ENCODE measurements at places on chromosomes 6 and 20.
A peak's percentile ranks its signal among the peaks of the same experiment; 100 is the strongest.

DNA sequence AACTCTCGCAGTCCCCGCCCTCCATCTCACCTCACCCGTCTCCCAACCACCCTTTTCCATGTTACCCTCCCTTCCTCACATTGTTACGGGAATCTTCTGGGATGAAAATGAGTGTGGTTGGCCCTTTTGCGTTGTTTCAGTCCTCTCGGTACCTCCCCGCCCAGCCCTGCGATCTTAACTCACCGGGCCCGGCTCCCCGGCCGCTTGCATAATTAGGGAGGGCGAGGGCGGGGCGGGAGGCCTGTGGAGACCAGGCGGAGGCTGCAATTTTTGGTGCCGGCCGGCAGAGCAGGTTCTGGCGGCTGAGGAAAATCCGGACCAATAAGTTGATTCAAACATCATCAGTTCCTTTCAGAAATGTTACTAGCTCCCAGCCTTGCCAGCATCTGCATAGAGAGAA is 25.2 kb downstream of the TFAP2B start:
- H3K36me3 ChIP-seq: peaks cover 4% of the 10 kb centered on the region
- no peaks in the 10 kb centered on the region for H3K4me1 ChIP-seq
- peaks cover 83% of the 10 kb centered on the region for H3K27me3 ChIP-seq
- DNase-seq: no peak
- no peak overlapping the region for H3K27ac ChIP-seq
- no peak overlapping the region for H3K4me3 ChIP-seq

DNA sequence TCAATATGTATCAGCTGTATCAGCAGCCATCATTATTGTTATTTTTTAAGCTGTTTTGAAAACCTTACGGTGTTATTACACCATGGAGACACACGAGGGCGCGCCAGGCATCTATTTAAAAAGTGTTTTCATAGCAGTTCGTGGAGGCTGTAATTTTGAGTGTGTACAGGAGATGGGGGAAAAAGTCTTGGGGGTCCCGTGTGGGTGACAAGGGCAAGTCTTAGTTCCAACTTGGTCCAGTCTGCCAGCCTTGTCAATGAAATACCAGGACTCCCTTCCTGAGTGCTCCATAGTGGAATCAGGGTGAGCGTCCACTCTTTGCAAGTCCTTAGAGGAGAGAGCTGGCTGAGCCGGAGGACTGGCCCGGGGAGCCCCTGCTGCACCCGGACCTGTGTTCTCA is 43.3 kb downstream of the SLC2A10 start:
- H3K4me3 ChIP-seq: no peak overlapping the region
- DNase-seq: peak; percentile 15
- H3K36me3 ChIP-seq: no peaks in the 10 kb centered on the region
- no peak overlapping the region for H3K27ac ChIP-seq
- no peaks in the 10 kb centered on the region for H3K4me1 ChIP-seq
- peaks cover 45% of the 10 kb centered on the region for H3K27me3 ChIP-seq

- no peak for DNase-seq
- H3K27me3 ChIP-seq: no peaks in the 10 kb centered on the region
- no peak overlapping the region for H3K4me3 ChIP-seq
- peaks cover 5% of the 10 kb centered on the region for H3K36me3 ChIP-seq
These were observed 203.1 kb downstream of the JARID2 start for GRCh38 chr6:15449011-15449410.

- no peaks in the 10 kb centered on the region for H3K36me3 ChIP-seq
- no peaks in the 10 kb centered on the region for H3K27me3 ChIP-seq
- H3K4me3 ChIP-seq: no peak overlapping the region
- H3K27ac ChIP-seq: no peak overlapping the region
- peaks cover 5% of the 10 kb centered on the region for H3K4me1 ChIP-seq
- no peak for DNase-seq
These were observed 30.2 kb downstream of the RRBP1 start for GRCh38 chr20:17651760-17652388.

- H3K27me3 ChIP-seq: no peaks in the 10 kb centered on the region
- no peak overlapping the region for H3K4me3 ChIP-seq
- no peaks in the 10 kb centered on the region for H3K4me1 ChIP-seq
- H3K27ac ChIP-seq: no peak overlapping the region
- no peak for DNase-seq
These were observed 146.7 kb downstream of the PLCB4 start for GRCh38 chr20:9215539-9215938.

DNA sequence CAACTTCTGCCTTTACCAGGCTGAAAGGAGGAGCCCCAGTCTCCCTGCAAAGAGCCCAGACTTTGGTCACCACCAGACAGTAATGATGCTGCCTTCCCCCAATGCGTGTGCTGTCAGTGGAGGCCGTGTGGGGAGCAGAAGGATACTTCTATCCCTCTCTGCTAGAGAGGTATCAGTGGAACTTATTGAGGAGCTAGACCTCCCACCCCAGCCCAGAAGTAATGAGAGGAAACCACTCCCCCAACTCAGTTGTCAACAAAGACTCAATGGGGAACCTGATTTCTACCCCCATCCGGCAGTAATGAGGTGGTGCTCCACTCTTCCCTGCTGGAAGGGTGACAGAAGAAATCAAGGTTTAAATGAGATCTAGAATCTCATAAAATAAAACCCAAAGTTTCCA is 4.4 kb upstream of the WFDC8 start:
- no peaks in the 10 kb centered on the region for H3K36me3 ChIP-seq
- H3K4me3 ChIP-seq: no peak overlapping the region
- H3K27me3 ChIP-seq: peaks cover 46% of the 10 kb centered on the region

DNA sequence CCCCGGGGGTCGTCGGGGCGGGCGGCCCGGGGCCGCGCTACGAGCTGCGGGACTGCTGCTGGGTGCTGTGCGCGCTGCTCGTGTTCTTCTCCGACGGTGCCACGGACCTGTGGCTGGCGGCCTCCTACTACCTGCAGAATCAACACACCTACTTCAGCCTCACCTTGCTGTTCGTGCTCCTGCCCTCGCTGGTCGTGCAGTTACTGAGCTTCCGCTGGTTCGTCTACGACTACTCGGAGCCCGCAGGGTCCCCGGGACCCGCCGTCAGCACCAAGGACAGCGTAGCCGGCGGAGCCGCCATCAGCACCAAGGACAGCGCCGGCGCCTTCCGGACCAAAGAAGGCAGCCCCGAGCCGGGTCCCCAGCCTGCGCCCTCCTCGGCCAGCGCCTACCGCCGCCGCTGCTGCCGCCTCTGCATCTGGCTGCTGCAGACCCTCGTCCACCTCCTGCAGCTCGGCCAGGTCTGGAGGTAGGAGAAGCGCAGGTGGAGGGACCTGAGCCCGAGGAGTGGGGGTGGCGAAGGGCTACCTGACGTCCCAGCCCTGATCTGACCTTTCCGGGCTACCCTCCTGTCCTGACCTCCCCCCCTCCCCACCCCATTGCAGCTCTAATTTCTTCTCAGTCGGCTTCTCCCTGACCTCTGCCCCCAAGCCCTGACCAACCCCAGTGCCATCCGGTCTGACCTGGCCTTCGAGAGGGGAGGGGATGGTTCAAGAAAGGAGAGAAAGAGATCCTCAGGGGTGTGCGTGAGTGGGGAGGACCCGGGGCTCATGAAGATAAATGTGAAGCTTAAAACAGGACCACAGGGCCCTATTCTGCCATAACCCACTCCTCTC is 558 bp downstream of the XKR7 start:
- H3K27ac ChIP-seq: no peak overlapping the region
- DNase-seq: peak; percentile 83
- H3K27me3 ChIP-seq: peaks cover 97% of the 10 kb centered on the region
- peak overlapping the region; percentile 76 for H3K4me3 ChIP-seq
- H3K4me1 ChIP-seq: peaks cover 2% of the 10 kb centered on the region

- DNase-seq: no peak
- no peaks in the 10 kb centered on the region for H3K36me3 ChIP-seq
- peaks cover 61% of the 10 kb centered on the region for H3K27me3 ChIP-seq
- H3K27ac ChIP-seq: peak overlapping the region; percentile 16
- H3K4me3 ChIP-seq: no peak overlapping the region
These were observed 45.4 kb upstream of the QKI start for GRCh38 chr6:163369141-163369540.

- peaks cover 40% of the 10 kb centered on the region for H3K27me3 ChIP-seq
- H3K36me3 ChIP-seq: peaks cover 2% of the 10 kb centered on the region
- no peak overlapping the region for H3K27ac ChIP-seq
These were observed 8.6 kb upstream of the IP6K3 start for GRCh38 chr6:33755070-33755869.

DNA sequence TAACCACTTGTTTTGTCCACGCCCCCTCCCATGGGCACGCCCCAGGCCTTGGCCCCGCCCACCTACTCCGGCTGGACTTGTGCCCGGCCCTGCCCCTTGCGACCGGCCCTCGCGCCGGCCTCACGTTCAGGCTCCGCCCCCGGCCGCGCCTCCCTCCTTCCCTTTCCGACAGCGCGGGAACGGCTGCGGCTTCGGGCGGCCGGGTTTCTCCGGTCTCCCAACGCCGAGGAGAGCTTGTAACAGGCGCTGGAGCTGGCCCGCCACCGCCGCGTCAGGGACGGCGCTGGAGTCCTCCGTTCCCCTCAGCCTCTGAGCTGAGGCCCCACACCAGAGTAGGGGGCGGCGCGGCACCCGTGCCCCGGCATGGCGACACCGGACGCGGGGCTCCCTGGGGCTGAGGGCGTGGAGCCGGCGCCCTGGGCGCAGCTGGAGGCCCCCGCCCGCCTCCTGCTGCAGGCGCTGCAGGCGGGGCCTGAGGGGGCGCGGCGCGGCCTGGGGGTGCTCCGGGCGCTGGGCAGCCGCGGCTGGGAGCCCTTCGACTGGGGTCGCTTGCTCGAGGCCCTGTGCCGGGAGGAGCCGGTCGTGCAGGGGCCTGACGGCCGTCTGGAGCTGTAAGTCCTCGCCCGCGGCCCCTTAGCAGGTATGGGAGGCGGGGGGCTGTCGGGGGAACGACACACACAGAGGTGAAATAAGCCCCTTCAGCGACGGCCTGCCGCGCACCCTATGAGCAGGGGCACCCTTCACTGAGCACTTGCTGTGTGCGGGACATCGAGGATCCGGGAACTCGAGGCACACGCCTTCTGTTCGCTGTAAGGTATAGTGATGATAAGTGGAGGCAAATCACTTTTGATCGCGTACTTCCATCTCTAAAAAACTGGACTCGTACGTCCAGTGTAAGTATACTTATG is at the start of gene FANCE:
Gene FANCE (plus strand): TSS at position 156 of the 908 bp plus-strand sequence. CDS start 208 bp downstream, at position 364.
- no peaks in the 10 kb centered on the region for H3K27me3 ChIP-seq
- peak within 1 kb of the TSS; percentile 86 for H3K4me3 ChIP-seq
- peak; percentile 84 for DNase-seq

- no peaks in the 10 kb centered on the region for H3K36me3 ChIP-seq
- no peak overlapping the region for H3K4me3 ChIP-seq
- no peak for DNase-seq
- H3K4me1 ChIP-seq: no peaks in the 10 kb centered on the region
- peaks cover 77% of the 10 kb centered on the region for H3K27me3 ChIP-seq
These were observed 86.4 kb downstream of the CEBPB start for GRCh38 chr20:50277064-50277415.

GRCh38 chr6:164418262-164418588 is 891.2 kb downstream of the C6orf118 start:
- H3K36me3 ChIP-seq: no peaks in the 10 kb centered on the region
- no peaks in the 10 kb centered on the region for H3K4me1 ChIP-seq
- H3K4me3 ChIP-seq: no peak overlapping the region
- no peak overlapping the region for H3K27ac ChIP-seq

- H3K4me3 ChIP-seq: no peak overlapping the region
- no peak for DNase-seq
- H3K36me3 ChIP-seq: no peaks in the 10 kb centered on the region
- H3K27ac ChIP-seq: no peak overlapping the region
- peaks cover 65% of the 10 kb centered on the region for H3K27me3 ChIP-seq
These were observed 118.9 kb upstream of the SLC22A23 start for GRCh38 chr6:3575701-3576100.

- no peaks in the 10 kb centered on the region for H3K36me3 ChIP-seq
- no peaks in the 10 kb centered on the region for H3K27me3 ChIP-seq
- H3K4me3 ChIP-seq: no peak overlapping the region
- H3K4me1 ChIP-seq: no peaks in the 10 kb centered on the region
These were observed 379.9 kb downstream of the C6orf118 start for GRCh38 chr6:164929408-164929977.

GRCh38 chr6:83901624-83902023 is 42.1 kb downstream of the CYB5R4 start:
- H3K4me1 ChIP-seq: peaks cover 32% of the 10 kb centered on the region
- H3K27me3 ChIP-seq: no peaks in the 10 kb centered on the region
- H3K27ac ChIP-seq: no peak overlapping the region
- DNase-seq: no peak
- H3K36me3 ChIP-seq: no peaks in the 10 kb centered on the region

GRCh38 chr6:4134841-4135664 is at the start of gene ECI2:
Gene ECI2 (minus strand): TSS chr6:4135575. CDS start chr6:4135560, 15 bp downstream.
- DNase-seq: no peak
- no peaks in the 10 kb centered on the region for H3K27me3 ChIP-seq
- H3K36me3 ChIP-seq: peaks cover 24% of the 10 kb centered on the region
- peaks cover 25% of the 10 kb centered on the region for H3K4me1 ChIP-seq
- peak within 1 kb of the TSS; percentile 92 for H3K4me3 ChIP-seq
- H3K27ac ChIP-seq: peak within 1 kb of the TSS; percentile 90

- no peaks in the 10 kb centered on the region for H3K27me3 ChIP-seq
- no peak for DNase-seq
- peak overlapping the region; percentile 91 for H3K27ac ChIP-seq
- peaks cover 52% of the 10 kb centered on the region for H3K4me1 ChIP-seq
- peaks cover 64% of the 10 kb centered on the region for H3K36me3 ChIP-seq
These were observed 24.1 kb downstream of the STK4 start for GRCh38 chr20:44990425-44990824.

GRCh38 chr6:150857062-150857944 is 8.2 kb upstream of the MTHFD1L start:
- DNase-seq: no peak
- no peaks in the 10 kb centered on the region for H3K36me3 ChIP-seq
- no peak overlapping the region for H3K4me3 ChIP-seq
- peaks cover 7% of the 10 kb centered on the region for H3K27me3 ChIP-seq
- H3K27ac ChIP-seq: no peak overlapping the region

DNA sequence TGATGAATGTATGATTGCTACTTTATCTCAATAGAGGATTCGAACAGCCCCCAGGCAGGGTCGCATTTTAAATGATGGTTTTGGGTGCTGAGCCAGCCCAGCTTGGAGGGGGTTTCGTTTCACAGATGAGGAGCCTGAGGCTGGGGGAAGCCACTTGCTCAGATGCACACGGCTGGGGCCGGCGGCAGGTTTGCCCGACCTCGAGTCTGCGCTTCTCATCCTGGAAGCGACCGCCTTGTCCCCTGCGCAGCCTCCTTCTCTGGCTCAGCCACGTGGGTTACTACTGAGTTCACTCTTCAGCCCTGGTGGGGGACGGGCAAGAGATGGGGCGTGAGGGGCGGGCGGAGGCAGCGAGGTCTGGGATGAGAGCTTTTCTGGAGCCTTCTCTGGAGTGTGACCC is 25.3 kb downstream of the NTSR1 start:
- no peaks in the 10 kb centered on the region for H3K36me3 ChIP-seq
- H3K4me3 ChIP-seq: no peak overlapping the region
- H3K27ac ChIP-seq: no peak overlapping the region
- no peaks in the 10 kb centered on the region for H3K27me3 ChIP-seq
- DNase-seq: no peak

DNA sequence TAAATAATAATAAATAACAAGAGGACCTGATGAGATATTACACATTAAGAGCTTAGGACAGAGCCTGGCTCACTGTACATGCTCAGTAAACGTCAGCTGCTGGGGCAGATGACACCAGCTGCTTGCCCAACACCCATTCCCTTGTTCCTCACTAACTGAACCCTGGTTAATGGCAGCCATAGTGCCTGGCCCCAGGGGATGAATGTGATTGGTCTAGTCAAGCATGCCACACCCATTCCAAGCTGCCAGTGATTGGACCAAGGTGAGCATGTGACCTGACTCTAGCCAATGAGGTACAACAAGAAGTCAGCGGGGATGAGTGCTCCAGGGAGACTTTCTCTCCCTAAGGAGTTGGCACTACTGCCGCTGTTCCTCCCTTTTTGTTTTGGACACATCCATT is 85.1 kb upstream of the PTPN1 start:
- peaks cover 12% of the 10 kb centered on the region for H3K27me3 ChIP-seq
- DNase-seq: no peak
- no peaks in the 10 kb centered on the region for H3K4me1 ChIP-seq
- H3K27ac ChIP-seq: no peak overlapping the region
- no peaks in the 10 kb centered on the region for H3K36me3 ChIP-seq
- H3K4me3 ChIP-seq: no peak overlapping the region

All from effector memory CD8-positive, alpha-beta T cell (primary cell).